Pancreas (tissue), 10 donors: ENCODE measurements at places on chromosomes 7 and 10. TPM values are rescaled to one million over a fixed set of nuclear protein-coding genes. Genes with fewer than 3 reads are reported as not detected.
A peak's percentile ranks its signal among the peaks of the same experiment; 100 is the strongest.

DNA sequence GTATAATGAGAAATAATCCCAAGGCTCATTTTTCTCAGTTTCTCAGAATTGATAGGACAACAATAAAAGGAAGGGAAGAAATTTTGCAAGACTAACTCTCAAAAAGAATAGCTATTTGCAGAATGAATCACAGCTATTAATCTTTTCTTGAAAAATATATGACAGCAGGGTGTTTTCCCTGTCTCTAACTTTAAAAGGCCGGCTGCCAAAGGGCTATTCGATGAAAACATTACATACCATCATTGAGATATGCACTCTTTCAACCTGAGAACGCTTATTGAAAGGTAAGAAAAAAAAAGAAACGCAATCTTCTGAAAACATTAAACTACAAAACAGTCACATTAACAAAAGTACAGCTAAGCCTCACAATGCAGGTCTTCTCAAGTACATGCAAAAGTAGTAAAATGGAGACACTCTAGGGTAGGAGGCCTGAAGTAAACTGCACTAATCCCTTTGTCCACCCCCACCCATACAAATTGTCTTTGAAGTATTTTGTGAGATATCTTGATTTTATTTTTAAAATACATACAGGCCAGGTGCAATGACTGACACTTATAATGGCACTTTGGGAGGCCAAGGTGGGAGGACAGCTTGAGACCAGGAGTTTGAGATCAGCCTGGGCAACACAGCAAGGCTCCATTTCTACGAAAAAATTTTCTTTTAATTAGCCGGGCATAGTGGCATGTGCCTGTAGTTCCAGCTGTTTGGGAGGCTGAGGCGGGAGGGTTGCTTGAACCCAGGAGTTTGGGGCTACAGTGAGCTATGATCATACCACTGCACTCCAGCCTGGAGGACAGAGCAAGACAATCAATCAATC, 83.0 kb downstream of the PARD3 start:
- DNase-seq = no peak
- H3K27ac ChIP-seq = peak overlapping the region; percentile 28
- H3K27me3 ChIP-seq = no peaks in the 10 kb centered on the region
- H3K36me3 ChIP-seq = no peaks in the 10 kb centered on the region
- no peak overlapping the region for H3K4me3 ChIP-seq

The COMMD3 gene
- 27.9 TPM for total RNA-seq

The ASB10 gene
- not detected for total RNA-seq

The ADIRF gene
- total RNA-seq = 16.5 TPM

The MAT1A gene
- 7.1 TPM for total RNA-seq
